ENCODE measurements at places on chromosomes 5 and 9. TPM values are rescaled to one million over a fixed set of nuclear protein-coding genes. Genes with fewer than 3 reads are reported as not detected.

DNA sequence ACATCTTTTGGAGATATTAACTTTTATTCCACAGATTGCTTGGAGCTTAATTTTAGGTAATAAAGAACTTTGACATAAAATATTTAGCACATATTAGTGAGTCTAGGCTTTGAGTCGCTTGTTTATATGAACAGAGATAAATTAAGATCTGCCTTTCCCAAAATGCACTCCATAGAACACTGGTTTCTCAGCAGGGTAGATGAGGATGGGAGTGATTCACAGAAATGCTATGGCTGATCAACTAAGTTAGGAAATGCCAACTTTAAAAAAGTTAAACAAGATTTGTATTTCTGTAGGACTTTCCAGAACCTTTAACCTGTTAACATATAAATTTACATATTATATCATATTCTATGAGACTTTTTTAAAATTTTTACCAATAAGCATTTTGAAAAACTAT is 65.2 kb downstream of the STARD4 start:
- DNase-seq: no peak
- no peak overlapping the region for H3K27ac ChIP-seq
- no peaks in the 10 kb centered on the region for H3K27me3 ChIP-seq
- no peaks in the 10 kb centered on the region for H3K36me3 ChIP-seq
- no peaks in the 10 kb centered on the region for H3K4me1 ChIP-seq

FOXD1 gene
- 63.3 TPM for total RNA-seq

FUT7 gene
- not detected for total RNA-seq

GRCh38 chr5:40678026-40678425 is 1.7 kb upstream of the PTGER4 start:
- H3K4me3 ChIP-seq: peak overlapping the region; percentile 66
- no peaks in the 10 kb centered on the region for H3K27me3 ChIP-seq
- H3K4me1 ChIP-seq: peaks cover 21% of the 10 kb centered on the region
- no peak for DNase-seq

GRCh38 chr5:177430140-177430951 is 3.9 kb downstream of the GRK6 start:
- peaks cover 2% of the 10 kb centered on the region for H3K36me3 ChIP-seq
- DNase-seq: no peak
- peaks cover 14% of the 10 kb centered on the region for H3K4me1 ChIP-seq
- no peaks in the 10 kb centered on the region for H3K27me3 ChIP-seq

- H3K4me3 ChIP-seq: no peak overlapping the region
- no peaks in the 10 kb centered on the region for H3K27me3 ChIP-seq
- DNase-seq: no peak
- no peak overlapping the region for H3K27ac ChIP-seq
- H3K4me1 ChIP-seq: no peaks in the 10 kb centered on the region
Measured at GRCh38 chr5:100424017-100424416, 111.2 kb upstream of the FAM174A start.

PDLIM4 gene
- total RNA-seq: 9.9 TPM

GEMIN5 gene
- 29.5 TPM for total RNA-seq

DNA sequence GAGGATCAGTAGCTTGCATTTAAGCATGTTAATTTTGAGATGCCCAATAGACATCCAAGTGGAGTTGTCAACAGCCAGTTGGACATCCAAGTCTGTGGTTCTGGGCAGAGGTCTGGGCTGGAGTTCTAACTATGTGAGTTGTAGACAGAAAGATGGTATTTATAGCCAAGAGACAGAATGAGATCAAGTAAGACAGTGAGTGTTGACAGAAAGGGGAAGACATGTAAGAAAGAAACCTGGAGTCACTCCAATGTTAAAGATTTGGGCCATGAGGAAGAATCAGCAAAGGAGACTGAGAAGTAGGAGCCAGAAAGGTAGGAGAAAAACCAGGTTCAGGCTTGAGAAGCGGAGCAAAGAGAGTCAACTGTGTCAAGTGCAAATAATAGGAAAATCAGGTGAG is 95.5 kb upstream of the PUM3 start:
- H3K36me3 ChIP-seq: no peaks in the 10 kb centered on the region
- H3K27me3 ChIP-seq: no peaks in the 10 kb centered on the region
- H3K4me3 ChIP-seq: no peak overlapping the region
- no peak overlapping the region for H3K27ac ChIP-seq

DNA sequence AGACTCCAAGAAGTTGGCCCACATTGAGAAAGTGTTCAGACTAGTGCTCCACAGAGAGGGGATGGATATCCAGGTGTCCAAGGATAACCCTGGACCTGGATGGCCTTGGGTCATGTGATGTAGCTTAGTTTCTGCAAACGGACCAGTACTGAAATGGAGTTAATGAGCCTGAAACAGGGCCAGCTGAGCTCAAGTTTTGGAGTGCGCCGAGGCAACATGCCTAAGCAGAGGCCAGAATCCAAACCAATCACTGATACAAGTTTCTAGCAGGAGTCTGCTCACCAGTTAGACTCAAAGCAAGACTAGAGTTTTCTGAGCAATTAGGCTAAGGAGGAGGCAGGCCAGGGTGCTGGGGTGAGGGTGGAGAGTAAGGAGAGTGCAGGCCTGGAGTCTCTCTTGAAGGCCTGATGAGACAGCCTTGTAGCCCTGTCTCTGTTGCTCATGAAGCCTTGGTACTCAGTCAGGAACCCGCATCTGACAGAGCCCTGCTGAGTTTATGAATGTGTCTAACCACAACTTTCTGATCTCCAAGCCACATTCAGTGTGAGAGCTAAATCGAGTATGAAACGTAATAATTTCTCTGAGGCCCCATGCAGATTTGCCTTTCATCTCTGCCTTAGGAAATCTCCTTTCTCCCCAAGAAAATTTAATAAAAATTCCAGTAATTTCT is 68.9 kb upstream of the EQTN start:
- no peaks in the 10 kb centered on the region for H3K4me1 ChIP-seq
- no peaks in the 10 kb centered on the region for H3K36me3 ChIP-seq
- DNase-seq: no peak
- H3K27me3 ChIP-seq: no peaks in the 10 kb centered on the region

PCDHA9 gene
- total RNA-seq: 0.21 TPM

FBP2 gene
- total RNA-seq: not detected

DNA sequence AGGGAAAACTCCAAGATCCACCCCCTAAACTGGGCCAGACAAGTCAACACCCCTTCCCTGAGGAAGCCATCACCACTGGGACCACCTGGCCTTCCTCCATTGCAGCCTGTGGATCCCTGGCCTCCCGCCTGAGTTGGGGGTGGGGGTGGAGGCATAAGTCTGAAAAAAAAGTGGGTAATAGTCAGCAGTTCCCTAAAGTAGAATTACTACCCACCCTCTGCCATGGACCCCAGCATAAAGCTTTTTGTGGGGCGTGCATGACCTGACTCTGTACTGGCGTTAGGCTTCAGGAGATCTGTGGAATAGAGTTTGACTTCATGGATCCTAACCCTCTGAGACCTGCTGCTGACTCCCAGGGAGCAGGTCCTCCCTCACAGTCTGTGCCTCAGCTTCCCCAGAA is 2.0 kb upstream of the CXXC5 start:
- peaks cover 39% of the 10 kb centered on the region for H3K4me1 ChIP-seq
- no peaks in the 10 kb centered on the region for H3K36me3 ChIP-seq
- no peak overlapping the region for H3K4me3 ChIP-seq
- H3K27me3 ChIP-seq: no peaks in the 10 kb centered on the region

BICD2 gene
- 17.3 TPM for total RNA-seq

CCL21 gene
- total RNA-seq: not detected
